ENCODE measurements at places on chromosomes 3 and 15.

- no peak for DNase-seq
Observed at GRCh38 chr15:45473068-45473467, 49.5 kb downstream of the SLC30A4 start.

GRCh38 chr15:73841756-73842725 lies 31.3 kb upstream of the TBC1D21 start:
- DNase-seq = no peak

DNA sequence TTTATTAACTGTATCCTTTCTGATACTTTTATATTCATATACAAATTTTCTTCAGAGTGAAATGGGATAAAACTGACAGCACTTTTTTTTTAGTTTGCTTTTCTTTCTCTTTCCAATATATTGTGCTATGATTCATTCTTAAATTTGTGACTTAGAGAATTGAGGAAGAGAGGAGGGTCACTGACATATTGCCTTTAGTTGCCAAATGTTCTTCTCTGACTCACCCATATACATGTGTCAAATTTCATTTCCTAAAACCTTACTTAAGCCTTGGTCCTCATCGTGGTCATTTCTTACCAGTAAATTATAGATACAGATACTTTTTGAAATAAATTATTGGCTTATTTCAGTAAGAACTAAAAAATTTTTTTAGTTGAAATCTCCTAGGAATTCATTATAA lies 53.9 kb downstream of the CLASP2 start:
- no peak for DNase-seq

- DNase-seq = no peak
Observed at GRCh38 chr3:89221924-89222323, 114.5 kb downstream of the EPHA3 start.

GRCh38 chr3:94226078-94226477 lies 163.2 kb downstream of the NSUN3 start:
- no peak for DNase-seq

DNA sequence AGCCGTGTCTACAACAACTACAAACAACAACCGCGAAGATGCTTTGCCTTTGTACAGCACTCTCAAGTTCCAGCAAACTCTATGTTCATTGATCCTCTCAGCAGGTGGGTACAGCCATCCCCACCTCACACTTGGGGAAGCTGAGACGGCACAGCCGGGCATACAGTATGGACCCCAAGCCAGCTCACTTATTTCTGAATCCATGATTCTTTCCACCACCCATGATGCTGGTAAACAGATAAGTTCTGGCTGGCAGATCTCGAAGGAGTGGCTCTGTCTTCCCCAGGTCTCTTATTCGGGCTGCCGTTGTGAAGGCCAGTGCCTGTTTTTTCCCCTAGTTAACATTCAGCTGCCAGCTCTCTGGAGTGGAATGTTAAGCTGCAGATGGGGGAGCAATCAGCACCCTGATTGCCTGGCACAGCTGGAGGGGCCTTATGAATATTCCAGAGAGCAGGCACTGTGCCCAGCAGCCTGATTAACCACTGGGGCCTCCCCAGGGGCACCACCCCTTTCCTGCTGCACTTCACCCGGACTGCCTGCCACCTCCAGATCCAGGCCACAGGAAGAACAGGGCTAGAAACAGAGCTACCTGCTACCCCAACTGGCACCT lies 73.2 kb downstream of the CORO2B start:
- DNase-seq = no peak

DNA sequence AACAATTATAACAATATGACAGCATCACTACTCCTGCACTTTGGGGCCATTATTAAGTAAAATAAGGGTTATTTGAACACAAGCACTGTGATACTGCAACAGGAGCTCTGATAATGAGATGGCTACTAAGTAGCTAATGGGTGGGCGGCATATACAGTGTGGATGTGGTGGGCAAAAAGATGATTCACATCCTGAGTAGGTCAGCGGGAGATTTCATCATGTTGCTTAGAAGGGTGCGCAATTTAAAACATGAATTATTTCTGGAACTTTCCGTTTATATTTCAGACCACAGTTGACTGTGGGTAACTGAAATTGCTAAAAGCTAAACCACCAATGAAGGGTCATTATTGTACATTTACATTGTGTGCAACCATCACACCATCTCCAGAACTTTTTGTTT lies 42.3 kb downstream of the FBXO22 start:
- DNase-seq = no peak
